ENCODE measurements at places on chromosomes 12 and 14. TPM values are rescaled to one million over a fixed set of nuclear protein-coding genes. Genes with fewer than 3 reads are reported as not detected.

RPGRIP1 gene
- total RNA-seq: 0.33 TPM

CHGA gene
- total RNA-seq: not detected

FOXG1 gene
- not detected for total RNA-seq

NCAPD2 gene
- total RNA-seq: 16.9 TPM

RBP5 gene
- 0.22 TPM for total RNA-seq

IL31 gene
- not detected for total RNA-seq

PPHLN1 gene
- 66.8 TPM for total RNA-seq

C12orf42 gene
- total RNA-seq: not detected

FAM186B gene
- 0.11 TPM for total RNA-seq

TPPP2 gene
- not detected for total RNA-seq

SLC25A21 gene
- 0.60 TPM for total RNA-seq

FAM181A gene
- total RNA-seq: not detected

GRIP1 gene
- 0.09 TPM for total RNA-seq

HOXC9 gene
- total RNA-seq: not detected

LRP1-AS gene
- total RNA-seq: not detected

ACSM4 gene
- not detected for total RNA-seq

EFS gene
- total RNA-seq: not detected

ADAMTS20 gene
- not detected for total RNA-seq

HPD gene
- total RNA-seq: not detected

KRT3 gene
- total RNA-seq: not detected

CLEC1B gene
- total RNA-seq: not detected

MMP19 gene
- 0.09 TPM for total RNA-seq

RNASE4 gene
- total RNA-seq: 12.8 TPM

ASB2 gene
- not detected for total RNA-seq

OR6C1 gene
- not detected for total RNA-seq

SMIM41 gene
- total RNA-seq: not detected

OS9 gene
- 266 TPM for total RNA-seq

BORCS5 gene
- total RNA-seq: 3.5 TPM

BEGAIN gene
- total RNA-seq: 0.17 TPM

YEATS4 gene
- 9.5 TPM for total RNA-seq

DIO2 gene
- total RNA-seq: 0.09 TPM

SLC7A7 gene
- 5.3 TPM for total RNA-seq

KCTD10 gene
- total RNA-seq: 99.9 TPM

P2RX2 gene
- not detected for total RNA-seq

PTHLH gene
- total RNA-seq: not detected

FBXO34 gene
- total RNA-seq: 23.4 TPM

MGP gene
- 193 TPM for total RNA-seq

AKAP6 gene
- total RNA-seq: 0.86 TPM

NPFF gene
- not detected for total RNA-seq

PLEKHD1 gene
- under 0.01 TPM for total RNA-seq

DNAI7 gene
- 0.11 TPM for total RNA-seq

GOLGA5 gene
- total RNA-seq: 31.6 TPM

MIP gene
- 0.26 TPM for total RNA-seq

SLC6A12 gene
- 0.26 TPM for total RNA-seq

ZC2HC1C gene
- 0.33 TPM for total RNA-seq

SLC10A1 gene
- total RNA-seq: not detected

GZMB gene
- not detected for total RNA-seq

CDKN3 gene
- 9.1 TPM for total RNA-seq

KRT5 gene
- not detected for total RNA-seq

TBX5 gene
- not detected for total RNA-seq

SP1 gene
- 36.9 TPM for total RNA-seq

CAPS2 gene
- 0.11 TPM for total RNA-seq

GPR84 gene
- total RNA-seq: under 0.01 TPM

RNF212B gene
- not detected for total RNA-seq

TSPAN19 gene
- total RNA-seq: 0.09 TPM

SYNDIG1L gene
- total RNA-seq: not detected

KRT85 gene
- total RNA-seq: not detected

SIX4 gene
- total RNA-seq: 0.54 TPM

All from dermis lymphatic vessel endothelial cell (primary cell).